ENCODE measurements at places on chromosomes 13 and 19. TPM values are rescaled to one million over a fixed set of nuclear protein-coding genes. Genes with fewer than 3 reads are reported as not detected.

- DNase-seq = no peak
Measured at GRCh38 chr13:43159026-43159461, 135.7 kb downstream of the DNAJC15 start.

DNA sequence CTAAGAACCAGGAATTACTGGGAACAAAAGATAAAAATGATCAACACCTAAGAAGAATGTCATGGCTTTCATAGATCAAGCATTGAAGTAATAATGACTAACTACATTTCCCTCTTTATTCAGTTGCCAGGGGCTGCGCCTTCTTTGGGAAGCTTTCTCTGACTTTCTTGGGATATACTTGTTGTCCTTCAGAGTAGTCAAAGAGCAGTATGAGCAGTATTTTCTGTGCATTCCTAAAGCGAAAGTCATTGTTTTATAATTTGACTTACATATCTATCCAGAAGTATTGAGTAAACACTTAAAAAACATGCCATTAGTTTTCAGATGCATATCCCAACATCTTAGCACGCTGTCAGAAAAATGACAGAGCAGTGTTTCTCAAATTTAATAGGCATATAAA lies 2412.4 kb downstream of the PCDH9 start:
- no peak for DNase-seq

GRCh38 chr19:18419699-18420460 lies 682 bp downstream of the SSBP4 start:
- DNase-seq = no peak

DNA sequence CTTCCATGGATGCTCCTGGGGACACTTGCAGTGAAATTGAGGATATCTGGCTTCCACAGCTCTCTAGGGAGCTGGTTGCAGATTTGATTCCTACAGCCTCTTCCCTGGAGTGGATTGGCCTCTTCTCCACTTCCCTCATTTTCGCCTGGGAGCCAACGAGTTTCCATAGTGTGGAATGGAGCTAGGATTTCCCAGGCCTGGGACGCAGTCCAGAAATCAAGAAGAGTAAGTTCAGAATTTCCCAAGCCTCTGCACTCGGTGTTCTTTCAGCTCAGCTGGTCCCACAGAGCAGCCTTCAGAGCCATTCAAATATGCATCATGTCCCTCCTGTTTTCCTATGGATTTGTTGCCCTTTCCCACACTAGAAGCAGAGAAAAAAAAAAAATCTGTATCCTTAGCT lies 68.2 kb downstream of the RAP2A start:
- no peak for DNase-seq

The OR7C1 gene
- not detected for total RNA-seq
